ENCODE measurements at places on chromosomes 6 and 20.

- DNase-seq: no peak
These were observed 12.4 kb downstream of the MAFB start for GRCh38 chr20:40676491-40677269.

DNA sequence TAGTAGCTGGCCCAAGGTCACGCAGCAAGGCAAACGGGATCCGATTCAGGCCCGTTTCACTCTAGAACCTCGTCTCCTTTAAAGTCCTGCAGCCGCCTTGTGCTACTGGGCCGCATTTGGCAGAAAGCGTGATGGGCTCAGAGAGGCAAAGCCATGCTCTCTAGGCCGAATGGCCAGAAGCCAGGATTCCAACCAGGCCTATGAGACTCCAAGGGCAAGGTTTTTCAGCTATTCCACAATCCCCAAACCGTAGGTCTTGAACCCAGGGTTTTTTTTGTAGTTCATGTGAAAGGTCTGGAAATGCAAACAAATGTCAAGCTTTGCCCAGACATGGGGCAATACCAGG is 174.1 kb downstream of the PREX1 start:
- no peak for DNase-seq

- peak; percentile 77 for DNase-seq
These were observed 8.3 kb upstream of the NCOA3 start for GRCh38 chr20:47493175-47493962.

DNA sequence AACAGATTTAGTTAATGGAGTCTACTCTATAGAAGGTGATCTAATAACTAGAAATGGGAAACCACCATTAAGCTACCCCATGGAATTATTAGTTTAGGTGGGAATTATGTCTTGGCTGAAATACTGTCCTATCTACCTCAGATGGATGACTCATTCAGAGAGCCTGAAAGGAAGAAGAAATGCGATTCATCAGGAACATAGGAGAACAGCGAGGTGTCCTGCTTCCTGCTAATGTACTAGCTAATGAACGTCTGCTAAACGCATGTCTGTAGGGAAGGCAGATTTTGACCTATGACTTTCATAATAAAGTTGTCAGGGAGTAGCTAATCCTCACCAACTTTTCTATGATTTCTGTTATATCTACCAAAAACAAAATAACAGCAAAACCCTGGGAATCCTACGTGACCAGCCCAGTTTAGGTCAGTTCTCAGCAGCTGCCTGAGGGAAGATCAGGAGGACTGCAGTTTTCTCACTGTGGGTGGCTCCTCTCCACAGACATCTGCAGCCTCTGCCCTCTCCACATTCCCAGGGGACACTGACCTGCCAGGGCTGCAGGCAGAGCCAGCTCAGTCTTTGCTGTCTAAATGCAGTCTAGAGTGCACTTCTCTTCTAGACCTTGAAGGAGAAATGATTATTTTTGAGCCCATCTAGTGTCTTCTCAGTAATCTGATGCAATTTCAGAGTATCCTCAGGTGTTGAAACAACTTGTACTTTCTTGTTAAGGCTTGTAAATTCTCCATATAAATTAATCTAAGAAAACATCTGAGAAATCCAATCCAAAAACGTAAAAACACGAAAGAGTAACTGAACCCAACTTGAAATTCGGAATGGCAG is 18.1 kb upstream of the SFT2D1 start:
- DNase-seq: no peak

DNA sequence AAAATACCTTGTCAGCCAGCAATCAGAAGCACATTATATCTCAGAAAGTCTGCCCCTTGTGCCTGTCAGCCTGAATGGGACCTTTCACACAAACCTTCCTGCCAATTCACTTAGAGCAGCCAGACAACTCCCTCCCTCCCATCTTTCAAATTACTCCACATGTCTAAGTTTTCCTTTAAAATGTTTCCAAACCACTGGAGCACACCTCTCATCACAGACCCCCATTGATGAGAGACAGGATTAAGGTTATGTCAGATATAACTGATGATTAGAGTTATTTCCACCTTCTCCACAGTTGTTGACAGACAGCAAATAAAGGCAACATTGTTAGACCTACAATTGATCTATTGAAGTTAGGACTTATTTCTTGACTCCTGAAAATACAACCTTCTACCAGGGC is 408.4 kb downstream of the PLCB1 start:
- no peak for DNase-seq

GRCh38 chr20:20755231-20755630 is 42.8 kb upstream of the RALGAPA2 start:
- DNase-seq: no peak

DNA sequence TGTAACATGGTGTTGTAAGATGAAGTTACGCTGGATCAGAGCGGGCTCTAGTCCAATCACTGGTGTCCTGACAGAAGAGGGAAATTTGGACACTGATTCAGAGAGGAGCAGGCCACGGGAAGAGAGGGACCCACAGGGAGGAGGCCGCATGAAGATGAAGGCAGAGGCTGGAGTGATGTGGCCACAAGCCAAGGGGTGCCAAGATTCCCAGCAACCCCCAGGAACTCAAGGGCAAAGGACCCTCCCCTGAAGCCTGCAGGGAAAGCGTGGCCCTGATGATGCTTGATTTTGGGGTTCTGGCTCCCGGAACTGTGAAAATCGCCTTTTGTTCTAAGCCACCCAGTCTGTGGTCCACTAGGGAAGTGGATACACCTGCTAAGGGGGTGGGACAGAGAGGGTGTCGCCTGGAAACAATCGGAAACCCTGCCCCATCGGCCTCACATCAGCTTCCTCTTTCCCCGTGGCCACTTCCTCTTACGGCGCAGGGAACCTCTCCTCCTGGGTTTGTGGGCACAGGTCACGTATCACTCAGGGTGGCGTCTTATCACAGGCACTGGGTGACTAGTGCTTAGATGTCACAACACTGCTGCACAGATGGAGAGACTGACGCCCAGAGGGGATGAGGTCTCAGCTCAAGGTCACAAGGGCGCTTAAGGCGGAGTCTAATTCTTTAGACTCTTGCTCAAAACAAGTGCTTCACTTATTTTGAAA is 58.0 kb downstream of the SULF2 start:
- no peak for DNase-seq

DNA sequence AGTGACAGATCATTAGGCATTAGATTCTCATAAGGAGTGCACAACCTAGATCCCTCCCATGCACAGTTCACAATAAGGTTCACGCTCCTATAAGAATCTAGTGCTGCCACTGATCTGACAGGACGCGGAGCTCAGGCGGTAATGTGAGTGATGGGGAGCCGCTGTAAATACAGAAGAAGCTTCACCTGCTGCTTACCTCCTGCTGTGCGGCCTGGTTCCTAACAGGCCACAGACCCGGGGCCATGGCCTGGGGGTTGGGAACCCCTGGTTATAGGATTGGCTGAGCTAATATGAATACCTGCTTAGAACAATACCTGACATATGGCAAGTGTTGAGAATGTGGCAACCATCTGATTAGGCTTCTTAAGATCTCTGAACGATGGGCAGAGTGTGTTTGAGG is 2.4 kb downstream of the PNPLA1 start:
- no peak for DNase-seq

GRCh38 chr6:6816716-6817115 is 228.2 kb downstream of the LY86 start:
- no peak for DNase-seq

DNA sequence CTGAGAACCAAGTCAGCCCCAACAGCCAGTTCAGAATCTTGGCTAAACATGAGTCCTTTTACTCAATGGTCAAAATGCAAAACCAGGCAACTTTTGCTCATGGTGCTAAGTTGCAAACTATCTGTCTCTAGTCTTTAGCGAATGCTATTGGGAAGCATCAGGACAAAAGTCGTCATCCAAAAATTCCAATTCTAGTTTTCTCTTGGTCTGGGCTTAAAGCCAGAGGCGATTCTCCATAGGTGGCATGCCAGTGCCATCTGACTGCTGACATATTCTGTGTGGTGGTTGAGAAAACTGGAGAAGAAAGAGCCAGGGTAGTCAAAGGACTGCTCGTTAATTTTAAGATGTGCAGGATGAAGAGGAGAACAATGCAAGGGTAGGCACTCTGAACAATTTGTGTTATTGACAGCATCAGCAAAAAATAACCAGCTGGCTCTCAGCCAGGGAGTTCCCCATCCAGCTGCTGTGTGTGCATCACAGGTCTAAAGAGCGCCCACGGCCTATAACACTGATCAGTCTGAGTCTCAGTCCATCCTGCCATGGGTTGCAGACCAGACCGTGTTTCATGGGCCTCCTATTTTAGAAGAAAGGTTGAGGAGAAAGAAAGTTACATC is 313.6 kb downstream of the ALDH8A1 start:
- DNase-seq: no peak

GRCh38 chr6:13648850-13649249 is 33.7 kb downstream of the NOL7 start:
- no peak for DNase-seq

GRCh38 chr6:98672681-98673475 is 161.5 kb upstream of the POU3F2 start:
- no peak for DNase-seq

GRCh38 chr20:6671829-6672228 is 95.7 kb upstream of the BMP2 start:
- no peak for DNase-seq

DNA sequence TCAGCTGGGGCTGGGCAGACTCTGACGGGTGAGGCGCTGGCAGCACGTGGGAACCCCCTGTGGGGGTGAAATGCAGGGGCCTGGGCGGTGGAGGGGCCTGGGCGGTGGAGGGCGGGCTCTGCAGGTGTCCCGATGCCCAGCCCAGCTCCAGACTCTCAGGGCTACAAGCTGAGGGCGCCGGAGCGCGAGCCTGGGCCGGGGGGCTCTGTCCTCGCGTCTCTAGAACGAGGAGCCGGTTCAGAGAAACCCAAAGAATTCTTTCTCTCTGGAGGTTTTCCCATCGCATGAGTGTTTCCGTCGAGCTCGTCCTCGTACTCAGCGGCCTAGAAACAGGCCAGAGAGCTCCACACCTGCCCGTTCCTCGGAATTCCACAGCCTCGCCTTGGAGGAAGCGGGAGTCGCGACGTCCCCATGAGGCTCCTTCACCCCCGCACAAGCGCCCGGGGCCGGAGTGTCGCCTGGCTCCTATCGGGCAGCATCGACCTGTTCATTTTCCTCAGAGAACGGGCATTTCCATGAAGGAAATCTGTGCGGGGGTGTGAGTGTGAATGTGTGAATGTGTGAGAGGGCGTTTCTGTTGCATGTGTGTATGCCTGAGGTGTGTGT is 76.9 kb downstream of the SMOC2 start:
- no peak for DNase-seq

- DNase-seq: peak; percentile 13
These were observed 49.6 kb upstream of the CCDC28A start for GRCh38 chr6:138724015-138724414.

DNA sequence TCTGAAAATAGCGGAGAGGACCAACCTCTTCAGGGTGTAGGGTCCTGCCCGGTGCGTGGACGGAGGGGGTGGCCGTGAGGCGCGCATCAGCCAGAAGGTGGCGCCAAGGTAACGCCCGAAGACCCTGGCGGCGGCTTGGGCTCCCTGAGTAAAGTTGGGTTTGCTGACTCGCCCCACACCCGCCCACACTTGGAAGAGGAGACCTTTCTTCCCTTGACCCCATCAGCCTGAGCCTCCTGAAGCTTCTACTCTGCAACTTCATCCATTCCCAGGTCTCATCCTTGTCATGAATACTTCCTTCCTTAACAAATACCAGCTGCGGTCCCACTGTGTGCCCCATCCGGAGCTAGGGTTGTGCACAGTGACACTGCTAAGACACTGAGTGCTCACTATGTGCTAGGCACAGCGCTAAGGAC is 14.6 kb downstream of the CD40 start:
- peak; percentile 38 for DNase-seq

DNA sequence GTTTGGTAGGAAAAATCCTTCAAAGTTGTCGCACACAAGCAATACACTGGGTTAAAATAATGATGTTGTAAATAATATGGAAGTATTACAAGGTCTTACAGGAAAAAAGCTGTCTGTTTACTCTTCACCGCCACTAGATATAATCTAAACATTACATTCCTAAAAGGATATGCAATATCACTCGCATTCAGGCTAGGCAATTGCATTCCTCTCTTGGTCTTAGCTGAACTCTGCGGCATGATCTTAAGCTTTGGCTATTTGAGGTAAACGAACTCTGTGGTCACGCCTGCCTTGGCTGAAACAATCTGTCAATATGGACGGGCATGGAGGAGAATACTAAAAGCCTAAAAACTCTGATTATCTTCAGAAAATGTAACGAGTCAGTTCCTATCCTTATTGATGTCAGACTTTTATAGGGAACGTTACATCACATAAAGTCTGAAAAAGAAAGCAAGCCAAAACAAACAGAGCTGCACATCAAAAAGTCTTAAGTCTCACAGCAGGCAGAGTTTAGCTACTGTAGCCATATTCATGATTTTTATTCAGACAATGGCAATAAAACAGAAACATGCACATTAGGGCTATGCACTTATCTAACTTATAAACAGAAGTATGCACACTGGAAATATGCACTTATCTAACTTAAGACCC is 30.8 kb upstream of the FILIP1 start:
- peak; percentile 86 for DNase-seq

GRCh38 chr6:46781478-46782378 is 11.5 kb upstream of the MEP1A start:
- DNase-seq: peak; percentile 32

DNA sequence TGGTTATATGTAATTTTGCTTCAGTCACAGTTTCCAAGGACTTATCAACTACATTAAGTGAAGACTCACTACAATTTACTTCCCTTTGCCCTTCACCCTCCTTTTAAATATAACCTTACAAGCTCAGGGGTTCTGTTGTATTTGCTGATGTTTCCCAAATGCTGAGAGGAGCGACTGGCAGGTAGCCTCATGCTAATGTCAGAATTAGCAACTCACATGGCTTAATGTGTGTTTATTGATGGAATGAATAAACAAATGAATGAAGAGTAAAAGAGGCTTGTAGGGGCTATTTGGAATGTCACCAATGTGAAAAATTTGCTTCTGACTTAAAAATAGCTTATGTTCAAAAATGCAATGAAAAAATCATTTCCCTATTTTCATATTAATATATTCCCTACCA is 41.4 kb upstream of the MAP7 start:
- no peak for DNase-seq

DNA sequence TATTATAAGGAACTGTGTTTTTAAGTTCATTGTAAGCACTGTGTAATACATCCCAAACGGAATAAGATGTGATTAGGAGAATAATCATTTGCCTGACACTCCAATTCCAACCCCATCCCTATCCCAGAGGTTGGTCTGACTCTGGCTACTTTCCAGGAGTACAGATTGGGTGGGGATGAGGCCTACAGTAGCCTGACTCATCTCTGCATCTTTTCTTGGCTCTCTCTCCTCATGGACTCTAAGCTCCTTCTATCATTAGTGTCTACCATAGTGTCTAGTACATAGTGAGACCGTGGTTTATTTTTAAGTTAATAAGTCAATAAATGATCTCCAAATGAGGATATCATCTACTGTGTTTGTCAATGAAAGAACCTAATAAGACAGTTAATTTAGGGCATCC is 92.2 kb upstream of the CNKSR3 start:
- DNase-seq: no peak

GRCh38 chr20:2972126-2972525 is 71.3 kb upstream of the GNRH2 start:
- DNase-seq: no peak

- no peak for DNase-seq
These were observed 113.4 kb downstream of the B3GAT2 start for GRCh38 chr6:70843328-70843918.

Measured in fibroblast of skin of abdomen (primary cell).